ENCODE measurements at places on chromosomes 4 and X.

GRCh38 chr4:149896432-149896831 is 80.8 kb upstream of the IQCM start:
- no peak for DNase-seq

DNA sequence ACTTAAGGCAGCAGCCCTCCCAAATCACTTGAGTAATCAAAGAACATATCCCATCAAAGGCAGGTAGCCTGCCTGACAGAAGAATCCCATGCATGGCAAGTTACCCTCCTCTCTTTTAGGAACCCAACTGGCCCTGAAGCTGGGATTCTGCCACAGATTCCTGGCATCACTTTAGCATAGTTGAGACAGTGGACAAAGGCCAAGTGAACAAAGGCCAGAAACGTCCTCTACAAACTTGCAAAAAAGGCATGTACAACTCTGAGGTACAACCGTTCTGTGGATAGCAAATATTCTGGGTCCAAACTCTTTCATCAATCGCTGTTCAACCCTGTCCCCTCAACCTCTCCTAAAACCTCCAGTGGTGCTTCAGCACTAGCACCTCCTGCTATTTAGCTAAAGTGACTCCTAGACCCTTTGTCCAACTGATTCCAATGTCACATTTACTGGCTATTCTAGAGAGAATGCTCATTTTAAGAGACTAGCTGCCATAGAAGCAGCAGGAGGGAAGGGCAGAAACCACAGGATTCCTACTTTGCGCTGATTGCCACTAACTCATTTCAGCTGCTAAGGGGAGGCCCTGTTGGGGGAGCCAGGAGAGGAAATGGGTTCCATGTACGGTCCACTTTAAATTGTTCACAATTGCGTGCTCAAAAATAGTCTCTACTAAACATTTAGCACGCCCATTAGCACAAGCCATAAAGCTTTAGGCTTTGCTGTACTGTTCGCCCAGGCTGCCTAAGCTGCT is 105.9 kb downstream of the SHROOM4 start:
- no peak for DNase-seq

GRCh38 chr4:6991771-6992557 is 51.2 kb upstream of the TADA2B start:
- DNase-seq = no peak

DNA sequence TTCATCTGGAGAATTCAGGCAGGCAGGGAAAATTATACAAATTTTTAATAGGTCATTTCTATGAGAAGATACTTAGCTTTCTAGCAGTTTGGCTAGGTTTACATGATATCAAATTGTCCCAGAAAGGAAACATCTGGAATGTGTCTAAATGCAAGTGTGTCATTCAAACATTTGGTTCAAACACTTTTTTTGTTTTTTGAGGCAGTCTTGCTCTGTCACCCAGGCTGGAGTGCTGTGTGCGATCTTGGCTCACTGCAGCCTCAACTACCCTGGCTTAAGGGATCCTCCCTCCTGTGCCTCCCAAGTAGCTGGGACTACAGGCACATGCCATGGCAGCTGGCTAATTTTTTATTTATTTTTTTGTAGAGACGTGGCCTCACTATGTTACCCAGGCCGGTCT is 31.6 kb downstream of the SPARCL1 start:
- DNase-seq = no peak

DNA sequence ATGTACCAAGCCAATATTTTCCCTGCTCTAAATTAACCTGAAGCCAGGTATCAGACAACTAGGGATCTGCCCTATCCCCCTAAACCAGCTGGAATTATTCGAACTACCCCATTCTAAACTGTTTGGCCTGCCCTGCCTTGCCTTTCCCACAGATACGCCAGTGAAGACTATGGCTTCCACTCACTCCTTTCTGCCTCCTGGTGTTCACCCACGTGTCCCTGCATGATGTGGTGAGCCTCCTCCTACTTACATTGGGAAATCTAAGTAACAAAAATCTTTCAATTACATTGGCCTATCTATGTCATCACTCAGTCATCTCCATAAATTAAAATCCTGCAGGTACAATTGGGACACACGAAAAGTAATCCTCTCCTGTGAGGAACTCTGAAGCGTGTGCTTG is 6.1 kb upstream of the LDOC1 start:
- DNase-seq = no peak

DNA sequence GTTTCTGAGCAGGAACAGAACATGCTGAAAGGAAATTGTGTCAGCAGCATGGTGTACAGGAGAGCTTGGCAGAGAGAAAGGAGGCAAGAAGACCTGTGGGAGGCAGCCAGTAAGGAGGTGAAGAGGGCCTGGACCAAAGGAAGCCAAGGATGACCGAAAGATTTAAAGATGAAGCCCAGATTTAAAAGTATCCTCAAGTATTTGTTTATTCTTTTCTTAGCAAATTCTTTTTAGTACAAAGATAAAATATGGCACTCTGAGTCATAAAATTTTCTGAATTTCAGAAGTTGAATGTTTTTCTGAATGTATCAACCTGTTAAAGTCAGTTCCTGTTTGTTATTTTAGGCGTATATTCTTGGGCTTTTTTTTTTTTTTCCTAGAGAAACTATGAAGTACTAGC is 3.5 kb downstream of the PKD2 start:
- DNase-seq = no peak

DNA sequence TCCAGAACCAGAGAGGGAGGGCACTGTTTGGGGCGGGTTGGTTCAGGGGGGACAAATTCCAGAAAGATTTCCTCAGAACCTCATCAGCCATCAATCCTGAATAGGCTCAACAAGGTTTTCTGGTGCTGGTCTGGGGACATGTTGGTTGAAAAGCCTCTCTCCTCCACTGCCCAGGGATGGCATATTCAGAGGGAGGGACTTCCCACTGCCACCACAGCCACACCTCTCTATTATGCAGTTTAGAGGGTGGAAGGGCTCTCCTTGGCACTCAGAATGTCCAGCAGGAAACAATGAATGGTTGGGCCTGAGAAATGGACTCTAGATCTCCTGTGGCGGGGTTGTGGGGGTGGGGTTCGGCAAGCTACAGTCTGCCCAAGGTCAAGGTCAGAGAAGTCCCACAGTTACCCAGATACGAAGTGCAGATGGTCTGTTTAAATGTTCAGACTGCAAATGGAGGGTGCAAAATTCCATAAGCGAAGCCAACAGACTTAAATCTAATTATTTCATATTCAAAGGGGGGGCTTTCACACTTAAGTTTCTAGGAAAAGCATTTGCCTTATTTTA is 70.7 kb downstream of the LEF1 start:
- DNase-seq = no peak

GRCh38 chrX:75096331-75096730 is 59.8 kb downstream of the ABCB7 start:
- no peak for DNase-seq

- DNase-seq = no peak
These were observed 821.1 kb downstream of the PCDH19 start for GRCh38 chrX:99588936-99589335.

- DNase-seq = no peak
These were observed 331.6 kb downstream of the BCOR start for GRCh38 chrX:39766085-39766726.

DNA sequence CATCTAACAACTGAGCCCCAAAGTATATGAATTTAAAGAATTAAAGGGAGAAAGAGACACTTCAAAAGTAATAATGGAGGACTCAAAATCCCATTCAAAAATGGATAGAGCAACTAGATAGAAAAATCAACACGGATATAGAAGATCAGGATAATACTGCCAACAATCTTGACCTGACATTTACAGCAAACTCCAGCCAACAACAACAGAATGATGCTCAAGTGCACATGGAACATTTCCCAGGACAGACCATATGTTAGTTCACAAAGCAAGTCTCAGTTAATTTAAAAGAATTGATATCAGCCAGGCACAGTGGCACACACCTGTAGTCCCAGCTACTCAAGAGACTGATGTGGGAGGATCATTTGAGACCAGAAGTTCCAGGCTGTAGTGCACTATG is 72.0 kb upstream of the SMARCAD1 start:
- no peak for DNase-seq

DNA sequence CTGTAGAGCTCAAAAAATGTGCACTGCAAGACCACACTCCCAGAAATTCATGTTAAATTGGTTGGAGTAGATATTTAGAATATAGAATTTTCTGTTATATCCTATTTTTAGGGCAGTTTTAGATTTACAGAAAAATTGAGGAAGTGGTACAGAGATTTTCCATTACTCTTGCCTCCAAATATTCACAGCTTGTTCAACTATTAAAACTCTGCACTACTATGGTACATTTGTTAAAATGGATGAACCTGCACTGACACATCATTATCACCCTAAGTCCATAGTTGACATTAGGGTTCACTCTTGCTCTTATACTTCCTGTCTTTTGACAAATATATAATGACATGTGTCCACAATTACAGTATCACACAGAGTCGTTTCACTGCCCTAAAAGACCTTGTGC is 1724.5 kb downstream of the C4orf33 start:
- no peak for DNase-seq

DNA sequence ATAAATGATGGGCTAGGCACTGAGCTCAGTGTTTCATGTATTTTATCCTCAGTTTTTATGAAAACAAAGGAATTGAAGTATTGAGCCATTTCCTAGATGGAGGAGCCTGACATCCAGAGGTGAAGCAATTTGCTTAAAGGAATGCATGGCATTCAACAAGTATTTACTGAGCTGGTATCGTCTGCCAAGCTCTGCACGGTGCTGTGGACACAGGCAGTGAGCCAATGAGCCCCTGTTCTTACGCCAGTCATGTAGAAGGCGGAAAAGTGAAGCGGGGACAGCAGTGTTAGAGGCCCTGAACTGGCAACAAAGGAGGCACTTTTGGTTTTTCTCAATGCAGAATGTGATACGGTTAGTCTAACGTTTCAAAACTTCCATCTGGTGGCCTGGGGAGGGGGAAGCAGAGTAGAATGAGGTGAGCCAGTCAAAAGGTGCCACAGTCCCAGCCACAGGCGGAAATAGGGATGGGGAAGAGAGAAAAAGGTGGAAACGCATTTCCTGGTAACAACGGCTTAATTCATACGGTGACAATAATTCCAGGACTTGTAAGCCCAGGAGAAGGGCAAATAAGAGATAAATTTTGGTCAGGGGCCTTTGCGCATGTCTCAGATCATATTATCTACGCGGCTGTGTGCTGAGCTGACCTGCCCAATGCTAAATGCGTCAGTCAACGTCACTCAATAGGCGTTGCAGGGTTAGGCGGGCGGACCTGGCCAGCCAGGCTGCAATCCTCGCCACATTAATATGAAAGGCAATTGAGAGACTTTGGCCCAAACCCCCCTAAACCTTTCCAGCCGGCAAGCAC is 133.9 kb downstream of the AFAP1 start:
- DNase-seq = no peak

GRCh38 chrX:24214568-24214967 is 65.0 kb downstream of the ZFX start:
- DNase-seq = no peak

DNA sequence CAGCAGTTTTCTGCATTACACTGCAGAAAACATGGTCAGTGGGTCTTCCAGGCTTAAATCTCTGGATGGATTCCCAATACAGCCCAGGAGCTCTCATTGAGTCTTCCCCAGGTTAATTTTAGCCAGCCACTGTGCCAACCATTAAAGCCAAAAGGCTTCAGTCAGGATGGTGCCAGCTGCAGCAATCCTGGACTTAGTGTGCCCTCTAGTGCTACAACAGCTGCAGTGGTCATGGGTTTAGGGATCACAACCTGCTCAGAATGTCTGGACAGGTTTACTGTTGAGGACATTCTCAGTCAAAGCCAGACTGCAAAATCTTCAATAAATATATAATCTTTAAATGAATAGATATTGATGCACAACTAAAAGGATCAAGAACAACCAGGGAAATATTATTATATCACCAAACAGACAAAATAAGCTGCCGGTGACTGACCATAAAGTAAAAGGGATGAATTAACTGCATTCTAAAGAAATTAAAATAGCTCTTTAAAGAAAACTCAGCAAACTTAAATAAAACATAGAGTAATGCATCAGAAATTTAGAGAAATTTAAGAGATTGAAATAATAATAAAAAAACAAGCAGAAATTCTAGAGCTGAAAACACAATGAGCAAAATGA is 639.9 kb downstream of the SPOCK3 start:
- no peak for DNase-seq

DNA sequence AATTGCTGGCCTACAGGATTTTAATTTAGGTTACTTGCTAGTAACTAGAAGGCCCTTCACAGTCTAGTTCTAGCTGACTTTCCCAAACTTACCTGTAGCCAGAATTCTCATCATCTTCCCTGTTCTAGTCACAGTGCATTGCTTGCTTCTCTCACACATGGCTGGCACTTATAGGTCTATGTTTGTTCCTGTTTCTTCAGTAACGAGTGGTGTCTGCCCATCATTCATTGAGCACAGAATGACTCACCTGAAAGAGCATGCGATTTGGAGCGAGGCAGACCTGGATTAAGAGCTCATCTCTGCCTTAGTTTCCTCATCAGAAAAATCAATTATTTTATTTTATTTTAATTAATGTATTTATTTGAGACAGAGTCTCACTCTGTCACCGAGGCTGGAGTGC is 201.7 kb upstream of the ANK2 start:
- DNase-seq = no peak

GRCh38 chr4:84456157-84456556 is 42.9 kb downstream of the NKX6-1 start:
- no peak for DNase-seq

GRCh38 chrX:24619647-24620046 is 27.5 kb downstream of the PCYT1B start:
- no peak for DNase-seq

GRCh38 chr4:171118091-171118490 is 695.1 kb upstream of the GALNTL6 start:
- no peak for DNase-seq

- no peak for DNase-seq
These were observed 60.8 kb downstream of the REPS2 start for GRCh38 chrX:17007134-17007768.

GRCh38 chr4:84381759-84382158 is 117.3 kb downstream of the NKX6-1 start:
- DNase-seq = no peak

GRCh38 chr4:24032371-24032989 is 142.6 kb upstream of the PPARGC1A start:
- no peak for DNase-seq

DNA sequence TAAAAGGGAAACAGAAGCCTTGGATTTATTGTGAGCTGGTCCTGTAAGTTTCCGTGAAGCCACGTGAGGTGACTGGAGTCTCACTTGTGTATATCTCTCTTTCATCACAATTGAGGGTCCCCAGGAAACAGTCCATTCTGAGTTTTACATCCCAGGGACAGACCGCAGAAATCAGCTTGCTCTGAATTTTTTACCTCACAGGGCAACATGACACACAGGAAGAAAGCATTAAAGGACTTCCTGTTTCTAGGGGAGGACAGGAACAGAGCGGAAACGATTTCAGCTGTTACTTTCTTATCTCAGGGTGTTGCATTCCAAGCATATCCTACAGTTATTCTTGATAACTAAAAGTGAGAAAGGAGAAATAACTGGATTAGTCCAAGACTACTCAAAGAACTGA is 553.5 kb downstream of the TRAM1L1 start:
- no peak for DNase-seq

DNA sequence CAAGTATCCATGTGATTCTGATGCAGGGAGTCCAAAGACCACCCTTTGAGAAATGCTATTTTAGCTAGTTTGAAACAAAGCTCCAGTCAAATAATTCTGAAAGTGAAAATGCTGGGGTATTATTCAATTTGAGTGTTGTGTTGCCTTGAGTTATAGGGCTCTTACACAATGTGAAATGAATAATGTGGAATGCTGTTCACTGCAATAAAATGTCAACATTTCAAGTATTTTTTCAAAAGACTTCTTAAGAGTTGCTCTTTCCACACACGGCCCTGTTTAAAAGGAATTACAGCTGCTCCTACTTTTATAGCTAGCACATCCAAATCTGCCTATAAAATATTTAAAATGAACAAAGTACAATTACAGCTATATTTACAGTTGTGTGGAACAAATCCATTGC is 27.5 kb upstream of the PLS3 start:
- DNase-seq = no peak
